T-helper 17 cell (primary cell): ENCODE measurements at places on chromosomes 3 and 15.

DNA sequence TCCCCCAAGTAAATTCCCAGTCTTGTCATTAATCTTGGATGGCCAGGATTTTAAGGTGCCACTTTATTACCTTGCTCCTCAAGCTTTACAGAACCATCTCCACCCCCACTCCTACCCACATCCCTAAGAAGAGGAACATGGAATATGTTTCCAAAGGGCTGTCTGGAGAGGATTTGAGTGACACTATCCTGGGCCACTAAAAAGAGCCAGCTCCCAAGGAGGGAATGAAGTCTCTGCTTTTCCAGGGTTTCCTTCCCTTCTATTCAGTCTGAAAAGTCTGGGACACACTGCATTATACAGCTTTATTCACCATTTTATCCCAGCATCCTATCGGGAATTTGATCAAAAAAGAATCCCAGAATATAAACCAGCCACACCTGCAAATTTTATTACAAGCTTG lies 35.6 kb upstream of the MECOM start:
- DNase-seq, result no peak

DNA sequence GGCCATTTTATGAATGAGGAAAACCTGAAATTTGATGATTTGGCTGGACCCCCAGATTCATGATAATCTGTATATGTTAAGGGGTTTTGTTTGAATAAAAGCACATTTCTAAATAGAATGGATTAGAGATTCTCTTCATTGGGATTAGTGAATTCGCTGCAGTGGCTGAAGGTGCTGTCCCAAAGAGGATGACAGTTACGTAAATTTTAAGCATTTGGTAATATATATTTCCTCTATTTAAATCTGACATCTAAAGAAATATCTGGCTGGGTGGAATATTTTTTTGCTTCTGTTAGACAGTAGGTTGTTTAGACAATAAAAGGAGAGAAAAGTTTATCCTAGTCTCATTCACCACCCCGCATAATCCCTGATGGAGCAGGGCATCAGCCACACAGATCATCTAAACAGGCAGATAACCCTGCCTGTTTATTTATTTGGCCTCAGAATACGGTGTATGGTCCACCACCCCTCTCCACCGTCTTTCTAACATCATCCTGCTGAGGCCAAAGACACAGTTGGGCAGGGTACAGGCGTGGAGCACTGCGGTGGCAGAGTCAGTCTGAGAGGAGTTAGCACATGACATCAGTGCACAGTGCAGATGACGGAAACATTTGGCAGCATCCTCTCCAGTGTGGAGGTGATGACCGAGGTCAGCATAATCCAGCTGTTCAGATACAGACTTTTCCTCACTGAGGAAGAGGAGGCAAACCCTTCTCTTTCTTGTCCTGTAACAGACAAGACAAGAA lies 20.4 kb upstream of the NFKBIZ start:
- peak; percentile 17 for DNase-seq

GRCh38 chr3:46663591-46664135 lies 29.8 kb downstream of the ALS2CL start:
- DNase-seq, result no peak

DNA sequence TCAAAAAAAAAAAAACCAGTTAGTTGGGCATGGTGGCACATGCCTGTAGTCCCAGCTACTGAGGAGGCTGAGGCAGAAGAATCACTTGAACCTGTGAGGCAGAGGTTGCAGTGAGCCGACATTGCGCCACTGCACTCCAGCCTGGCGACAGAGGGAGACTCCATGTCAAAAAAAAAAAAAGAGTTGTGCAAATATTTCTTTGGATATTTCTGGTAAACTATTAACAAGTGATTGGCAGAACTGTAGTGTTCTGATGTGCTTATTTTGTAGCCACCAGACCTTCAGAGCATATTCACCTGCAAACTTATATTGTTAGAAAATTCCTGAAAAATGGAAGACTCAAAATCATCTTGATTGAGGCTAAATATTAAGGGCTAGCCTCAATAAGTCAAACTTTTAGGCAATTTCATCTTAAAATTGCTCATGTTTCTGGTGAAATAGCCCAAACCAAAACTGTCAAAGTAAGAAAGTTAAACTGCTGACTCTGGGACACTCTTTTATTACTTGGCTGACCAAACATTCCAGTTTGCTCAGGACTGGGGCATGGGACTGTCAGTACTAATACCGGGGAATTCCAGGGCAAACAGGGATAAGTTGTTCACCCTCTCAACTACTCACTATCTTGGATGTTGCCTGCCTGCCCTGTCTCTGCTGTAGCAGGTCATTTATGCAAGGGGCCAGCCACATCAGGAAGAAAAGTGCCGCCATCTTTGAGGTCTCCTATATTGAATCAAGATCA lies 37.0 kb downstream of the ABHD2 start:
- no peak for DNase-seq

GRCh38 chr15:100949691-100950090 lies 30.5 kb downstream of the LRRK1 start:
- DNase-seq, result no peak

DNA sequence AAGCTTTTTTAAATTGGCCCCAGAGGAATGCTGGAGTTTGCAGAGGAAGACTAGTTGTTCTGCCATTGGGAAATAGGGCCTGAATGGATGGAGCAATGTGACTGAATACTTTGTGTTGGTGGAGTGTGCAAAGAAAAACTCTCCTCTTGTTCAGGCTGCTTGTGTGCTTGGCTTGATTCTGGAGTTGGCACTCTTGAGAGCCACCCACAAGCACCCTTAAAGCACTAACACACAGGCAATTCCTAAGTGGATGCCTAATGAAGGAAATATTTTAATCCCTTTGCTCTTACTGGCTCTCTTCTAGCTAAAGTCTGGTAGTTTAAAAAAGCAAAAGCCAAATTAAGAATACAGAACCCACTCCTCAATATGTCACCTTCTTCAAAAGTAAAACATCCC lies 304.4 kb upstream of the C2CD4B start:
- DNase-seq, result no peak

DNA sequence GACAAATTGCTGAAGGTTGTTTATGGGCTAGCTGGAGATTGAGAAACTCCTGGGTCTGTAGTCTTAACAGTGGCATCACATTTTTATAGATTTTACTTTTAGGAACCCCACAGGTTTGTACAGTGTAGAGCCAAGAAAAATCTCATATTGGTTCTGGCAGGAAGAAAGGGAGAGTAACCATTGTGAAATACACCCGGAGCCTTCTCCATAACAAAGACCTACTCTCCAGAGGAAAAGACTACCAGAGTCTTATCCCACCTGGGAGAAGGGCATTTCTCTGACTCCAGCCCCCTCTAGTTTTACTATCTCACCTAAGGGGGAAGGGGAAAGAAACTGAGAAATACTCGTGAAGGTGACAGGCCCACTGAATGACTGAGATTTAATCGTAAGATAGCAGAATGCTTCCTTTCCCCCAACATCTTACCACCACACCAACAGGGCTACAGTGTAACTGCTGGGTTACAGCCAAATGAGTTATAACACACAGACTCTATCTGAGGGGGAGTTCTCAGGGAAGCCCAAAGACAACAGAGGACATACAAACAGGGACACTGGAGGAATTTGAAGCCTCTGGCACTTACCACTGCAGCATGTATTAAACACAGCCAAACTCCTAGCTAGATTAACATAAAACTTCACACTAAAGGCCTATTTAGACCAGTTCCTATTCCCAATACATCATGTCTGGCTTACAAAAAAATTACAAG lies 56.1 kb downstream of the SYN2 start:
- DNase-seq, result no peak

- DNase-seq, result no peak
These were observed 172.5 kb downstream of the RAP2B start for GRCh38 chr3:153334558-153334957.
